ENCODE measurements at places on chromosomes 5 and 9.

DNA sequence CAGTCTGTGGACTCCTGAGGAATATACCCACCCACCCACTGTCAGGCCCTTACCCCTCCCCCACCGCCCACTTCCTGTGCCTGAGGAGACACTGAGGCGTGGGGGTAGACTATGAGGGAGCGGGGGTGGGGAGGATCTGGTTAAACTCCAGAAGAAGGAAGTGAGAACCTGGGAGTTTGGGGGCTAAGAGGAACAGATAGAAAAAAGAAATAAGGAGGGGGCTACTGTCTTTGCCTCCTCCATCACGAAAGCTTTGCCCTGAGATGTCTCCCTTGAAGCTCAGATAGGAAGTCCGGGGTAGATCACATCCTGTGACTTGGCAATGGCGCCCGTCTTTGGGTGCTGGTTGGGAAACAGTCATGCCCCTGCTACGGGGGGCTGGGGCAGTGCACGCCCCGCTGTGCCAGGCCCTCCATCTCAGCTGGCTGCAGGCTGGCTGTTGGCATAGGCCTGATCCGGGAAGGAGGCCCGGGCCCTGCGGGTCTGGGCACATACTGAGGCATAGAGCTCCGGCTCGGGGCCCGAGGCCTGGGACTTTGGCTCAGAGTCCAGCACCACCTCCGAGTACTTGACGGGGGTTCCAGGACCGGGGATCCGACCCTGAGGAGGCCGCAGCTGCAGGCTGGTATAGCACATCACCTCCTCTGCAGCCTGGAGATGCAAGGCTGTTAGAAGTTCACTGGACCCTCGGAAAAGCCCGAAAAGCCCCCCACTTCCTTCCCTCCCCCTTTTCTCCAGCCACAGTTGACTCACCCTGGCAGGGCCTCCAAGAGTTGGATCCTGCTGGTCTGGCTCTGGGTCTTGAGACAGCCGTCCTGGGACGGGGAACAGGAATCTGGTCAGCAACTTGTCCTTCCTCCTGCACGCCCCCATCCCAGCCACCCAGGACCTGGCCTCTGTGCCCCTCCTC lies 1.0 kb downstream of the SIT1 start:
- peak; percentile 82 for DNase-seq

GRCh38 chr5:1129711-1130055 lies 17.8 kb upstream of the SLC12A7 start:
- DNase-seq = no peak

- DNase-seq = no peak
Observed at GRCh38 chr9:134938346-134939079, 20.8 kb upstream of the FCN1 start.

- DNase-seq = peak; percentile 15
Observed at GRCh38 chr5:141135030-141135717, at the start of gene PCDHB5. TSS of gene PCDHB5 (plus strand) at chr5:141135206. CDS start at chr5:141135435, 229 bp downstream.

GRCh38 chr5:81755320-81755719 lies 4.4 kb upstream of the SSBP2 start:
- peak; percentile 95 for DNase-seq

- DNase-seq = no peak
Observed at GRCh38 chr5:132271251-132272246, 14.1 kb downstream of the PDLIM4 start.

GRCh38 chr5:37807621-37808301 lies 32.1 kb downstream of the GDNF start:
- no peak for DNase-seq

GRCh38 chr5:77426670-77427069 lies 65.4 kb downstream of the WDR41 start:
- DNase-seq = peak; percentile 87

GRCh38 chr9:71250581-71250980 lies 129.2 kb upstream of the TRPM3 start:
- no peak for DNase-seq

- no peak for DNase-seq
Observed at GRCh38 chr5:8474569-8474930, 605.6 kb downstream of the MTRR start.

- DNase-seq = peak; percentile 73
Observed at GRCh38 chr9:137049544-137050449, 3.8 kb upstream of the NPDC1 start.

- DNase-seq = no peak
Observed at GRCh38 chr5:94467954-94468930, 150.2 kb downstream of the KIAA0825 start.

DNA sequence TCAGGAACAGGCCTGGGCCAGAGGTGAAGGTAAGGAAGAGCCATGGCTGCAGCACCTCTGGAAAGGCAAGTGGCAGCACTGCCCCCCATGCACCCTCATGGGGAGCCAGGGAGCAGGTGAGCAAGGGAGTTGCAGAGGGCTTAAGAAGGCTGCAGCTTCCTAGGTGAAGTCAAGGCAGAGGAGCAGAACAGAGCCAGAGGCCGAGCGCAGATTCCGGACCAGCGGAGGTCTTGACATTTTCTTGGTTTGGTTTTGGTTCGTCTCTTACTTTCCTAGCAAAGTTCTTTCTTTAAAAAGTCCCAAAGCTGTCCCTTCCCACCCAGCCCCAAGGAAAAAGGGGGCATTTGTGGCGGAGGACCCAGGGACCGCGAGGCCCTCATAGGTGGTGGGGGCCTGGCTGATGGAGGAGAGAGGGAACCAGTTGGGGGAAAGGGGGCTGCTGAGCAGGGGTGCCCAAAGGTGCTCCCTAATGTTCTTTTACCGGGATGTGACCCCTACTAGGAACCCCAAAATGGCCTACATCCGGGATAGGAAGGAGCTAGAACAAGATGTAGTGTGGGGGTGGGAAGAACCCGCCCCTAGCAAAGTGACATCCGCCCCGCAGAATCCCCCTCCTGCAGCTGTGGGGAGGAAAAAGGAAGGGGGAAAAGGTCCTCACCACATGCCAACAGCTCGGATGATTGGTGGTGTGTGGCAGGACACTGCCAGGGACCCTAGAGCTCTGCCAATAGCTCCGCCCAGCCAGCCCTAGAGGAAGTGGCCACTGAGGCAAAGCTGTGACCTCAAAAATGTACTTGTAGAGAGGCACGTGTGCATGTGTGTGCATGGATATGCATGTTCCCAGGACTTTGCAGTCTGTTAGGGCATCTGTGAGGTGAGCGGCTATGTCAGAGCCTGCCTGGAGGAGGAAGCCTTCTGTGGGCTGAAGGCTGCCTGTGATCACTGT lies 914 bp upstream of the CD72 start:
- DNase-seq = no peak

- no peak for DNase-seq
Observed at GRCh38 chr5:102991802-102992201, 128.1 kb downstream of the GIN1 start.

DNA sequence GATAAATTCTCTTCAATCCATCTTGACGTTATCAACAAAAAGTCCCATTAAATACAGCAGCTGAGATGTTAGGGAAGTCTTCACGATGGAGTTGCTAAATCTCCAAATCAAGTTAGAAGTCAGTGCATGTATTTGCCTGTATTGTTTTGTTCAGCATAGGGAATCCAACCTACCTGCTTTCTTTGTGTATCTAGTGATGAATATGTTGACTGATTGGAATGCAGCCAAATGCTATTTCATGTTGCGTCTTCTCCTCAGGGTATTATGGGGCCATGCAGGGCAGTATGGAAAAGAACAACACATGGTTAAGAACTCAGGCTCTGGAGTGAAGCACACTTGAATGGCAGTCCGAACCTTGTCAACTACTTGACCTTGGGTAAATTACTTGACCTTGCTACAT lies 529.5 kb upstream of the ZNF462 start:
- DNase-seq = no peak

- DNase-seq = no peak
Observed at GRCh38 chr5:74016373-74016772, 390.4 kb downstream of the ARHGEF28 start.

DNA sequence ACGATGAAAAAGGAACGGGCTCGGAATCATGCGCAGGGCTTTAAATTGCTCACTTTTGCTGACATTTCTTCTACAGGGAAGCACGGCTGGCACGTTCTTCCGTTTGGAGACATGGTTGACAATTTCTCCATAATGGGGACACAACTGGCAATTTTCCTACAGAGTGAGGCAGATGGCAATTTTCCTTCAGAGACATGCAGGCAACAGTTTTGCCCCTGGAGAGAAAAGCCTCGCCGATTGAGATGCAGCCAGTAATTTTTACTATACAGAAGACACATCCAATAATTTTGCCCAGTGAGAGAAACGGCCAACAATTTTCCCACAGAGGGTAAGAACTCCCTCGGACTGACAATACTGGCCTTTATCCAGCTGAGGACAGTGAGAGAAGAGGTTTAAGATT lies 90.9 kb upstream of the GPR151 start:
- no peak for DNase-seq

- peak; percentile 21 for DNase-seq
Observed at GRCh38 chr5:5139777-5140478, at the start of gene ADAMTS16. TSS of gene ADAMTS16 (plus strand) at chr5:5140330. CDS start at chr5:5140468, 138 bp downstream.

DNA sequence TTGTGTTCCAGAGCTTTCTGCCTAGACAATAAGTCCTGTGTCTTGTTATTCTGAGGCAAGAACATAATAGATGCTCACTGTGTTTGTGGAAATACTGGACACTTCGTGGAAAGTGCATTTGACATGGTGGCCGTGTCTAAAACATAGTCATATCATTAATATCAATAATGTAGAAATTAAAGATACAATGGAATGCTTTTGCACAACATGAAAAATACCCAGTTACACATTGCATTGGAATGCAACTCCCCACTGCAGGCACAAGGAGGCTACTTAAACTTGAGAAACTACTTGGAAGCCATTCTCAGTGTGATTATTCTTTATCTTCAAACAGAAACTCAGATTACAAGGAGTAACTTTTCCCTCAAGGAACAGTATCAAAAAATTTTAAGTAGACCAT lies 145.3 kb upstream of the ZNF462 start:
- peak; percentile 58 for DNase-seq

DNA sequence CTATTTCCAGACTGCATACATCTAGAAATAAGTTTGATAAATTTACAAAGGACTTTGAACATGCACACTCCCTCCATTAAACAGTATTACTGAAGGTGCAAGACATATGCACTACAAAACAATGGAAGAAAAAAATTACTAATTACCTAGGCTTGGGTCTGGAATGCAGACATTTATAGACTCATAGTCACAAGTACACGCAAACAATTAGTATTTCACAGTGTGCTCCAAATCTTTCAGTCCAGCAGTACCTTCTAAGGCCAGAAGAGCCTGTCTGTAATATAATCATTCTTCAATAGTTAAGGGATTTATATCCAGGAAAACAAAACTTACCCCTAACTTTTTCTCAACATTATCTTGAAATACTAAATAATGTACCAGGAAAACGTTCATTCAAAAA lies 11.2 kb downstream of the RICTOR start:
- peak; percentile 60 for DNase-seq

DNA sequence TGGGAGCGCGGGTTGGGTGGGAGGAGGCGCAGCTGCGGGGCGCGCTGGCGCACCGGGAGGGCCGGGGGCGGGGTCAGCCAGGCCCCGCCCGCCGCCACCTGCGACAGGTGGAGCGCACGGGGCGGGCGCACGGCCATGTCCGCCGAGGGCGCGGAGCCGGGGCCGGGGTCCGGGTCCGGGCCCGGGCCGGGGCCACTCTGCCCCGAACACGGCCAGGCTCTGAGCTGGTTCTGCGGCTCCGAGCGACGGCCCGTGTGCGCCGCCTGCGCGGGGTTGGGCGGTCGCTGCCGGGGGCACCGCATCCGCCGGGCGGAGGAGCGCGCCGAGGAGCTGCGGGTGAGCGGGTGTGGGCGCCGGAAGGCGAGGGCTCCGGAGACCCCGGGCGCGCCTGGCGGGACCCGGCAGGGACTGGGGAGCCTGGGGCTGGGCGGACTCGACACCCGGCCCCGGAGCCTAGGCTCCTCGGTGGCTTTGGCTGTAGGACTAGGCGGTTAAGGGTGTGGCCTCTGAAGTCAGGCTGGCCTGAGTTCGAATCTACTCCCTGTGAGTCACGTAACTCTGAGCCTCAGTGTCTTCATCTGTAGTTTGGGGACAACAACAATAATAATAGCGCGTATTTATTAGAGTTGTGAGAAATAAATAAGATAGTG lies at the start of gene BSPRY:
BSPRY (plus strand) TSS at position 97 of the 650 bp plus-strand sequence; CDS start at position 136, 39 bp downstream.
- peak; percentile 34 for DNase-seq

DNA sequence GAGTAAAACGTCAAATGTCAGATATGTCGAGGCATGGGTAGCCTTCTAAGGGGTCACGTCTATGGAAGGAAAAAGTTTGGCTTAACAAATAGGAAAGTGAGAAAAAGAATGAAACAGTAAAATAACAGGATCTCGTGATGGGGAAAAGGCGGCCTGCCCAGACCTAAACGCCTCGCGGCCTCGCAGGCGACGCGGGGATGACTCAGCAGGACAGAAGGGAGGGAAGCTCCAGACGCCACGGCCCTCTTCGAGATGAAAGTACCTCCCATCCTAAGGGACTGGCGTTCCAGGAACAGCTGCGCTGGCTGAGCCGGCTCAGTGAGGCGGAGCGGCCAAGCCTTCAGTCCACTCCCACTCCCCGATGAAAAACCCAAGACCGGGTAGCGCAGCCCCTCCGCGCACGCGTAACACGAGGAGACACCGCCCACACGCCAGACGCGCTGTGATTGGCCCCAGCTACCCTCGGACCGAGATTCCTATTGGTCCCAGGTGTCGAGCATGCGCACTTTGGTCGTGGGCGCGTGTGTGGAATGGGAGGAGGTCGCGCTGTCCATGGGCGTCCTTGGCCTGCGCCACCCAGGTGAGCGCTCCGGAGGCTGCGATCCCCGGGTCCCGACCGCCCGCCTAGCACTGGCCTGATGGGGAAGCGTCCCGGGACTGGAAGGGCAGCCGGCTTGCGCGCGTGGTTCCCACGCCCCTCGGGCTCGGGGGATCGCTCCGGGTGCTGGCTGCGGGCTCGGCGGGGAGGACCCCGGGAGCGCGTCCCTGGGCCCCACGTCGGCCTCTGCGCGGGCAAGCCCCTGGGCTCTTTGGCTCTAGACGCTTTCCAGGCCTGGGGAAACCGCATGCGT lies 588.5 kb downstream of the MTRR start:
- peak; percentile 100 for DNase-seq

DNA sequence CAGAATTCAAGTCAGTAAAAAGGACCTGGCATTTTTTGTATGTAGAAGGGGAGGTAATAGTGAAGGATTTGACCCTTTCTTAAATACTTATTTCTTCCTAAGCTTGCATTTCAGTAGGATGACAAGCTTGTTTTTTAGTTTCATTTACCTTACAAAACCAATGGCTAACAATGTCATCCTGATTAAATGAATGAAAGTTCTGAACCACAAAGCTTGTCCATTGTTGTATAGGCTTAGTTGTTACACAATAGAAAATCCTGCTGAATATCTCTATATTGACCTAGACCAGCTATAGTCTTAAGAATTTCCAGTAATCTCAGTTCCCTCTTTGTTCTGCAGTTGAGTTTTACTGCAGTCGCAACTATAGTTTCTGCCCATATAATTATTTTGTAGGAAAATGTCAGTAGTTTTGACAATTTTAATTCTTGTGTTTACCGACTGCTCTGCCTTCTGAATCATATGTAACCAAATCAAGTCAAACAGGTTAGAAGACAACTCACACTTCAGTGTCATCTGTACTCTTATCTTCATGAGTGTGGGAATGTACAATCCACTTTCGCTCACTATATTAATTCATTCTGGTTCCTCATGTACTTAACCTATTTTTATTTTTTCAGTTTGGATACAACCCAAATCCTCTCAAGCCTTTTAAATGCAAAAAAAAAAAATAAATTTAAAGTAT lies 195.7 kb downstream of the CD180 start:
- DNase-seq = no peak

- DNase-seq = no peak
Observed at GRCh38 chr5:44747396-44747795, 61.4 kb upstream of the MRPS30 start.

- DNase-seq = peak; percentile 30
Observed at GRCh38 chr5:55410845-55411244, 103.1 kb downstream of the MTREX start.

Measured in GM23248 (cell line).